Activated CD8-positive, alpha-beta memory T cell treated with anti-CD3 and anti-CD28 coated beads for 4 hours (primary cell): ENCODE measurements at places on chromosomes 13 and 19.

DNA sequence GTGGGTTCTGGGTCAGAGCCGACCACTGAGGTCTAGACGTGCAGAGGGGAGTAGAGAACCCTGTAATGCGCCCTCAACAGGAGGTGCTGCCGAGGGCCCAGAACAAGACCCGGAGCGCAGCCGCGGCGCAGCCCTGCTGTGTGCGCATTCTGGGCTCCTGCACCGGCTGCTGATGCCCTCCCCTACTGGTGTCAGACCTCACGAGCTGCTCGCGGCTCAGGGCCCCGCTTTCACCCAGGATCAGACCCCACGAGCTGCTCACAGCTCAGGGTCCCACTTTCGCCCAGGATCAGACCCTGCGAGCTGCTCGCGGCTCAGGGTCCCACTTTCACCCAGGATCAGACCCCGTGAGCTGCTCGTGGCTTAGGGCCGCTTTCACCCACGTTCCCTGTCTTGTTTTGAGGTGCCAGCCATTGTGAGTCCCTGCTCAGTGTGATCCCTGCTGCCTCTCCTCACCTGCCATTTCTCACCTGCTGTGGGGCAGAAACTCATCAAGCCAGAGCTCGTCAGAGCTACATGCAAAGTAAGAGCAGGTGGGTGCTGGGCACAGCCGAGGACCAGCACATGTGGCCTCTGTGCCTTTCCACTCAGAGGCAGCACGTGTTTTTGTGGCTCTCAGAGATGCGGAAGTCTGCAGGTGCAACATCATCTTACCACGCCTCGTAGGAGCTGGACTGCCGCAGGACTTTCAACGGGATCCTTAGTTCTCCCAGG lies 47.0 kb upstream of the C13orf46 start:
- DNase-seq, result no peak

DNA sequence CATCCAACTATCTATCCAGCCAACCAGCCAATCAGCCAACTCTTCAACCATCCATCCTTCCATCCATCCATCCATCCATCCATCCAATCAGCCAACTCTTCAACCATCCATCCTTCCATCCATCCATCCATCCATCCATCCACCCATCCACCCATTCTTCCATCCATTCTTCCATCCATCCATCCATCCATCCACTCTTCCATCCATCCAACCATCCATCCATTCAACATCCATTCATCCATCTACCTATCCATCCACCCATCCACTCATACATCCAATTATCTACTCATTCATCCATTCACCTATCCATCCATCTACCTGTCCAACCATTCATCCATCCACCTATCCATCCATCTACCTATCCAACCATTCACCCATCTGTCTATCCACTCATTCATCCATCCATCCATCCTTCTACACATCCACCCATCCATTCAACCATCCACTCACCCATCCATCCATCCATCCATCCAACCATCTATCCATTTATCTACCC lies 9.4 kb downstream of the ARHGEF18 start:
- DNase-seq, result no peak

DNA sequence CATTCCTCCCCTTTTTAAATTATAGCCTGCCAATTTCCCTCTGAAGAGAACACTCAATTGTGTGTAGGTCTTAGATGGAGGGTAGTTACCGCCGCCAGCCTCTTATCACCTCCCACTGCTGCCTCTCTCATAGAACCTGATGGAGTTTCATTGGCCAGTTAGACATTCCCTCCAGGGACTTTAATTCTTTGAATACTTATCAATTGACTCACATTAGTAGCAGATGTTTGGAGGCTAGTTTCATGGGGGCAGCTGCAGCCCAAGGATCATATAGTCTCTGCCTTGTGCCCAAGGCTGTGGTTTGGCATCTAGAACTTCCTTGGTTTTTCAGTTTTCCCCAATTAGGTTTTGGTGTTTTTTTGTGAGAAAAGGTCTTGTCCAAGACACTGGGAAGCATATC lies 318.9 kb upstream of the HTR2A start:
- DNase-seq, result no peak

GRCh38 chr13:43473437-43473836 lies 313.3 kb downstream of the ENOX1 start:
- no peak for DNase-seq

DNA sequence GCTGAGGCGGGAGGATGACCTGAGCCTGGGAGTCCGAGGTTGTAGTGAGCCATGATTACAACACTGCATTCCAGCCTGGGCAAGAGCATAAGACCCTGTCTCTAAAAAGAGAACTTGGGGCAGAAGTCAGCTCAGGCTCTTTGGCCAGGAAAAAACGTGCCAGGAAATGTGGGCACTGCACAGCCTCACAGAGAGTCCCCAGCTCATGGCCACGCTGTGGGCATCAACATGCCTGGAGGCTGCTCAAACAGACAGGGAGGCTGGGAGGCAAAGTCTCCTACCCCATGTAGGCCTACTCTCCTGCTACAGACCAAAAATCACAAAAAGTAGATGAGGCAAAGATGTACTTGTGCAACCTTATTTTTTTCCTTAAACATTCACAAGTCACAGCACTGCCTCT lies 49.4 kb downstream of the PEPD start:
- no peak for DNase-seq

GRCh38 chr19:45623984-45624383 lies 15.2 kb downstream of the EML2 start:
- no peak for DNase-seq

DNA sequence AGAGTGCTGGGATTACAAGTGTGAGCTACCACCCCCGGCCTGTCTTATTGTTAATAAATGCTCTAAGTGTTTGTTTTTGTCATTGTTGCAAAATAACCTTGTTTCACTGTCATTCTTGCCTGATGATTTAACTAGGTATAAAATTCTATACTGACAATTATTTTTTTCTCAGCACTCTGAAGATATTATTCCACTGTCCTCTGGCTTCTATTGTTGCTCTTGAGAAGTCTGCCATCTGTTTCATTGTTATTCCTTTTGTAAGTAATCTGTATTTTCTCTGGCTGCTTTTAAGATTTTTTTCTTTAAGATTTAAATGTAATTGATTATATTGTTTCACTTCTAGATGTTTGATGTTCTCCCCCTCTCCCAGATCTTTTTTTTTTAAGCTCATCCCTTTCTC lies 17.6 kb downstream of the ZNF420 start:
- DNase-seq, result no peak

- DNase-seq, result no peak
These were observed 19.8 kb upstream of the GNA15 start for GRCh38 chr19:3115916-3116602.

DNA sequence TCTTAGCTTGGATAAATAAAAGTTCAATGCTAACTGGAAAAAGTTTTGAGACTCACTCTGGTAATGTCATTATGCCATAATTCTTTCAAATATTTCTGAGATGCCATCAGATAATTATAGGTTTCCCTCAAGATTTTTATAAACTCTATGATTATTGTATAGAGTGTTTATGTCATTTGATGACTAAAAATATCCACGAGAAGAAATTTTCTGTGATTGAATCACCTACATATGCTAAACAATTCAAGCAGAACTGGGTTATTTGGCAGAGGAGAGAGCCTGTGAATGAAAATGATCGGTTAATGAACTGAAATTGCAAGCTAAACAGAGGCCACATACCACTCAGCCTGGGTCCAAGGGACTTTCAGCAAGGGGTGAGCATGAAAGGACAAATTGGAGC lies 92.6 kb upstream of the TSC22D1 start:
- DNase-seq, result no peak

DNA sequence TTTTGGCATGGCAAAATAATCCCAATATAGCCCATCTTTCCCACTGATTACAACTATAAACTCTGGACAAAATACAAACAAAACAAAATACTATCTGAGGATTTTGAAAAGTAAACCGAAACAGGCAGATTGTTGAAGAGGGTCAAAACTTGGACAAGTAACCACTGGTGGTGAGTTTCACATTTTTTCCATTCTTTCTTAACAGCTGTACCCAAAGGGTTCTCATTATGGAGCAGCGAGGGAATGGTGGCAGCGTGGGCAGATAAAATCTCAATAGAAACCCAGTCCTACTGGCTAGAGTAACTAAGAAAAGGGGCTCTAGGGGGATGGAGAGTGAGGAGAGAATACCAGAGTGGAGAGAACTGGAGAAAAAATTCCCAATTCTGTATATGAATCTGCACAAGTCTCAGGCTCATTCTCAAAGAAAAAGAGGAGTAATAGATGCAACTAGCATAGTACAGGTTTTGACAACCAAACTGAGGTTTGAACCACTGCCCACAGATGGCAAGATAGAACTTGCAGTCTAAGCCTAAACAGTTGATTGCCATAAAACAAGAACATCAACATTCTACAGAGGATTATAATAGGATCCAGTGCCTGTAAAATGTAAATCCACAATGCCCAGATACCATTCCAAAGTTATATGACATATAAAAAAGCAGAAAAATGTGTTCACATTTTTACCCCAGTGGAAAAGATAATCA lies 284.5 kb downstream of the KCNRG start:
- no peak for DNase-seq

DNA sequence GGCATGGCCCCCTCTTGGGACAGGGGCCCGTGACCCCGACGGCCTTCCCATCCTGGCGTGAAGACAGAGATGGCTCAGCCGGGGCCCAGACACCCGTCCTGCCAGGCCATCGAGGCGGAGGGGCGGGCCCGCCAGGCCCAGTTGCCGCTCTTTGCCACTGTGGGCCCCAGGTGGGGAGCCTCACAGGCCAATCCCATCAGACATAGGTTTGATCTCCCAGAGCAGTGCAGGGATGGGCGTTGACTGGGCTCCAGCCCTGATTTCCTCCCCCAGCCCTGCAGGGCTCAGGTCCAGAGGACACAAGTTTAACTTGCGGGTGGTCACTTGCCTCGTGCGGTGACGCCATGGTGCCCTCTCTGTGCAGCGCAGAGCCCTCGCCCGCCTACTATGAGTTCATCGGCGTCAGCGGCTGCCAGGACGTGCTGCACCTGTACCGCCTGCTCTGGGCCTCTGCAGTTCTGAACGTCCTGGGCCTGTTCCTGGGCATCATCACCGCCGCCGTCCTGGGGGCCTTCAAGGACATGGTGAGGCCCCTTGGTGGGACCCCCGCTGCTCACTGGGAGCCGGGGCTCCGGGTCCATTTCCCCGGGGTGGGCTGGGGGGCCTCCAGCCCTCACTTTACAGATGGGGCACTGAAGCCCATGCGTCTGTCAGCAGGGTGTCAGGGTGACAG lies 42.4 kb downstream of the TMEM255B start:
- no peak for DNase-seq

GRCh38 chr19:38229585-38230073 lies 5.6 kb upstream of the DPF1 start:
- DNase-seq, result no peak

DNA sequence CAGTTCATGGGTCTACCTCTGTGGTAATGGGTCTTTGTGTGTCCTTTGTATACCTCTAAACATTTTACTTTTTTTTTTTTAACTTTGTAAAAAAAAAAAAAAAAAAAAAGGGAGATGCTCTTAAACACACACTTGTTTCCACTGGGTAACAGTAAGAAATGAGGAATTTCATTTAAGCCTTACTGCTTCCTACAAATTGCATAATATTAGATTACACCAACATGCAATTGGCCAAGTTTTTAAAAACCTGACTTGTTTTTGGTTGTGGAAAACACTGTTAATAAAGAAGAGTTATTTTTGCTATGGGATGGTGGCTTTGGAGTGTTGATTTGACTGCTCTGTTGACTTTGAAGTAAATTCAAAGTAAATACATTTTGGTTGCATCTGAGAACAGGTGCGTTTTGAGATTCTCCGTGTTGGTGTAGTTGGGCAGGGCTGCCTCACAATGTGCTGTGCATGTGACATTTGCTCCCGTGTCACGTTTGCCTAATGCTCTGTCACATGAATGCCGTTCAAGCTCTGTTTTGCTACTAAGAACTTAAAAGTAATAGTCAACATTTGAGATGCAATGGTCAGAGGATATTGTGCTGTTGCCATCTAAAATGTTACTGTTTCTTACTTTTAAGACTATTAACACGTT lies 202.4 kb downstream of the LMO7 start:
- no peak for DNase-seq

DNA sequence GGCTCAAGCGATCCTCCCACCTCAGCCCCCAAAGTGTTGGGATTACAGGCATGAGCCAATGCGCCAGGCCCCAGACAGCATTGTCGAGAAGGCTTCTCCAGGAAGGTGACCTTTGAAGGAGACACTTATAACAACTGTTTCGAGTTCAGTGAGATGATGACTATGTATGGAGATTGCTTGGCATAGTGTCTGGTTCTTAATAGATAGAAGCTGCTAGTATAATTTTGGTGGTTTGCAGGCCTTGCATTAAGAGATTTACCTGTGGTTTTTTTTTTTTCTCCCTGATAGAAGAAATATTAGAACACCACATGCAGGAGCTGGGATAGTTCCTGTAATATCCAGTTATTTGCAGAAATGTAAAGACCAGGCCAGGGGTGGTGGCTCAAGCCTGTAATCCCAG lies 3.7 kb downstream of the MARCHF2 start:
- DNase-seq, result no peak

- no peak for DNase-seq
These were observed 1677.7 kb downstream of the OLFM4 start for GRCh38 chr13:54706336-54706735.

DNA sequence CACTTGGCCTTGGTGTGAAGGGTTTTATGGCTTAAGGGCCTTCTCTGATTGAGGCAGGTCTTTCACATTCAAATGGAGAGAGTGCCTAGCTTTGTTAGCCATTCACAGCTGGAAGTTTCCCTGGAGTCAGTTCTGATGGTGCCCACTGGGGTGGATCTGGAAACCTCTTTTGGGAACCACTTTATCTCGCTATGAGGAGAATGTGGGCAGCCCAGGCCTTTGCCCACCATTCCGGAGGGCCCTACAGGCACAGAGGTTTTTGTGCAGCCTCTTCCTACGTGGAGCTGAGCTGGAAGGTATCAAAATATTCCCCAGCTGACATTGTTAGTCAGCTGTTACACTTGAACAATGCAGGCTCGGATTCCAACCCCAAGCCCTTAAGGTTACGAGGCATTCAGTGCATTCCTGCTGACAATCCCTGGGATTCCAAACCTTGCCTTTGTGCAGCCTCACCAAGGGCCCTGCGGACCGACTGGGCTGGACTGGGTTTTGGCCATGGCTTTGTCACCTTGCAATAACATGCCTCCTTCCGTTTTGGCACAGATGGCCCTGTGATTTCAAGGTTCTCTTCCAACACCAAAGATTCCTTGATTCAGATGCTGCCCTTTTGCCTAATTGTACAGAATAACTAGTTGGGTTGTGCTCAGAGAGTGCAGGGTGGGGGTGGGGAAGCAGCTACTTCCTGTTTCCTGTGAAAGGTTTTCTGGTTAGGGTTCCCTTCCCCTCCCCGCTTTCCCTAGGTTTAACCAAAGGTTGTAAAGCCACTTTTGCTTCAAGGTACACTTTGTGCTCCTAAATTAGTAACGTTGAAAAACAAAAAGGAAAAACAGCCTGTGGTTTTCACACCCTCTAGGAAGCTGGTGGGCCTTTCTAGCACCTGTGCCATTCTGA lies 27.0 kb downstream of the SAE1 start:
- no peak for DNase-seq
